Testis (tissue), 5 donors: ENCODE measurements at places on chromosomes 3 and 15. TPM values are rescaled to one million over a fixed set of nuclear protein-coding genes. Genes with fewer than 3 reads are reported as not detected.

The MAP6D1 gene
- polyA plus RNA-seq: 0.80 TPM

The NR2E3 gene
- polyA plus RNA-seq: 1.2 TPM

The HOMER2 gene
- 18.7 TPM for polyA plus RNA-seq

The TGM5 gene
- 0.24 TPM for polyA plus RNA-seq

The SERF2 gene
- 745 TPM for polyA plus RNA-seq

DNA sequence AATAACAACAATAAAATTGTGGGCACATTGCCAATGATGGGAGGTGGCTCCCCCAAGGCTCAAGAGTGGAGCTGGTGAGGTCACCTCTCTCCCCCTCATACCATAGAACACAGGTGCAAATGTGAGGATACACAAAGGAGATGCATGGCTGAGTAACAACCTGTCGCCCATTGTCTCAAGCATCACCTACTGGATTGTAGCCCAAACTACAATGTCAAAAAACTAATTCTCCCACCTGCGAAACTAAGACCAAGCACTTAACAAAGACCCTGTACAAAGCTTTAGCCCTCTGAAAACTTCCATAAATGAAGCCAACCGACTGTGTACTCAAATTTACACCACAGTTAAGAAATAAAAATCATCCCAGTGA is 50.4 kb upstream of the IGSF11 start:
- DNase-seq: no peak
- H3K27ac ChIP-seq: no peak overlapping the region
- H3K36me3 ChIP-seq: no peaks in the 10 kb centered on the region

GRCh38 chr15:99911816-99912215 is 178.6 kb upstream of the LYSMD4 start:
- peaks cover 3% of the 10 kb centered on the region for H3K4me1 ChIP-seq
- DNase-seq: no peak
- H3K36me3 ChIP-seq: no peaks in the 10 kb centered on the region
- no peaks in the 10 kb centered on the region for H3K27me3 ChIP-seq
- no peak overlapping the region for H3K4me3 ChIP-seq
- H3K27ac ChIP-seq: no peak overlapping the region

- no peak overlapping the region for H3K27ac ChIP-seq
- no peaks in the 10 kb centered on the region for H3K27me3 ChIP-seq
- H3K36me3 ChIP-seq: no peaks in the 10 kb centered on the region
- H3K4me3 ChIP-seq: no peak overlapping the region
These were observed 29.5 kb upstream of the MAGI1 start for GRCh38 chr3:66068255-66068654.

DNA sequence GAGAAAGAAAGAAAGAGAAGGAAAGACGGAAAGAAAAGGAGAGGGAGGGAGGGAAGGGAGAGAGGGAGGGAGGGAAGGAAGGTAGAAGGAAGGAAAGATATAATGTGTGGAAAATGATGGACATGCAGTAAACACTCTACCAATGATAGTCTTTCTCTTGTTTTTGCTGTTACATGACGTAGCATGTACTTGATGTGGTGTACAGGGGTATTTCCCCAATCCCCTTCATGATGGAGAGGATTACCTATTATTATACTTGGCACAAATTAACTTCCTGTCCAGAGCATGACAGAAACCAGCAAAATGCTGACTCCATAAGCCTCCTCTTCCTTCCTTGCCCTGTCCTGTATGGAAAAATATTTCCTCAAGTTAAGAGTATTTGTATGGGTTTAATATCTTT is 124.4 kb downstream of the B3GALNT1 start:
- H3K27me3 ChIP-seq: no peaks in the 10 kb centered on the region
- H3K36me3 ChIP-seq: no peaks in the 10 kb centered on the region
- no peak for DNase-seq

DNA sequence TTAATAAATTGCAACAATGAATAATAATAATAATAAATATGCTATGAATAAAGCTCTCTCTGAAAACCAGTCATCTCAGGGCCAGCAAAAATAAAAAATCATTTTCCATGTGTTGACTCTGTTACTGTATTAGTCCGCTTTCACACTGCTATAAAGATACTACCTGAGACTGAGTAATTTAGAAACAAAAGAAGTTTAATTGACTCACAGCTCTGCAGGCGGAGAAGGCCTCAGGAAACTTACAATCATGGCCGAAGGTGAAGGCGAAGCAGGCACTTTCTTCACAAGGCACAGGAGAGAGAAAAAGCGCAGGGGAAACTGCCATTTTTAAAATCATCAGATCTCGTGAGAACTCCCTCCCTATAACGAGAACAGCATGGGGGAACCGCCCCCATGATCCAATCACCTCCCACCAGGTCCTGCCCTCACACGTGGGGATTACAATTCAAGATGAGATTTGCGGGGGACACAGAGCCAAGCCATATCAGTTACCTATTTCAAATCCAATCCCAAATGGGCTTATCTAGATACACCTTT is 224.1 kb downstream of the IGSF11 start:
- no peaks in the 10 kb centered on the region for H3K36me3 ChIP-seq
- H3K4me1 ChIP-seq: no peaks in the 10 kb centered on the region
- DNase-seq: peak; percentile 43
- H3K27ac ChIP-seq: peak overlapping the region; percentile 14
- H3K27me3 ChIP-seq: no peaks in the 10 kb centered on the region
- H3K4me3 ChIP-seq: no peak overlapping the region

DNA sequence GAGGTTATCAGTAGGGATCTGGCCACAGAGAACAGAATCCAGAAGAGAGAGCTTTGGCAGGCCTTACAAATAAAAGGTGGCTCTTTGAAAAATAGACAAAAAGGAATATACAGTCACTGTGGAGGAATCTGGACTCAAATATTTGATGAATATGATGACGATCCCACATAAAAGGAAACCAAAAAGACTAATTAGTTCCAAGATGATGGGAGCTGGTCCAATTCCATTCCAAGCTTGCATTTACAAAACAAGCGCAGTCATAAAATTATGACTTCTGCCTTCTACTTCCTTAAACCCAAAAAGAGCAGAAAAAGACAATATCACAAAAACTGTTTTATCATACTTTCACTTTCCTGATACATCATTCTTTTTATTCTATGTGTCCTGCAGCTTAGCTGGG is 285.8 kb downstream of the DIPK2A start:
- no peak overlapping the region for H3K4me3 ChIP-seq
- no peaks in the 10 kb centered on the region for H3K4me1 ChIP-seq
- no peak for DNase-seq
- H3K36me3 ChIP-seq: no peaks in the 10 kb centered on the region

DNA sequence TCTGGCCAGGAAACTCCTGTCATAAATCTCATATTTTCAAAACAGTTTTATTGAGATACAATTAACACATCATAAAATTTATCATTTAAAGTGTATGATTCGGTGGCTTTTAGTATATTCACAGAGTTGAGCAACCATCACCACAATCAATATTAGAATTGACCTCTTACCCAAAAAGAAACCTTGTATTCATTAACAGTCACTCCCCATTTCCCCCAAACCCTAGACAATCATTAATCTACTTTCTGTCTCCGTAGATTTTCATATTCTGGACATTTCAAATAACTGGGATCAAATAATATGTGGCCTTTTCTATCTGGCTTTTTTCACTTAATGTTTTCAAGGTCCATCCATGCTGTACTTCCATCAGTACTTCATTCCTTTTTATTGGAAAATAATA is 145.7 kb upstream of the RORA start:
- DNase-seq: no peak
- H3K4me1 ChIP-seq: no peaks in the 10 kb centered on the region
- H3K27me3 ChIP-seq: no peaks in the 10 kb centered on the region
- H3K4me3 ChIP-seq: no peak overlapping the region
- H3K27ac ChIP-seq: no peak overlapping the region

DNA sequence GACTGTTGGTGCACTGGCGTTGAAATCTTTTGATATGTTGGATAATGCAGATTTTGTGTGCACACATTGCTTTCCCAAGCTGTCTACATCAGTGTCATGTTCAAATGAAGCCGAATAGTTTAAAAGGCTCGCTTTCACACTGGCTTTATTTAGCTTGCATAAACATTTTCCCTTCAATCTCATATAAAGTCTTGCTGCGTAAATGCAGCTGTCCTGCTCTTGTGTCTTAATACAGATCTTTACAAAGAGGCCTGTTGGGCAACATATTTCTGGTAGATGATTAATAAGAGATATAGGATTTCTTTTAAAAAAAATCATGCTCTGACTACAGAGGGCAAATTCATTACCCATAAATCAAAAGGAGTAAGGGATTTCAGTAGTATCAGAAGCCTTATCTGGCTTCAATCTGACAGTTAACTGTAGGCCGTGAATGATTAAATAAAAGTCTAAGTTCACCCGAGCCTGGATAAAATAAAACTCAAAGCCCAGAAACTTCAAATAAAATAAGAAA is 937.2 kb downstream of the FHIT start:
- H3K27ac ChIP-seq: no peak overlapping the region
- H3K4me3 ChIP-seq: no peak overlapping the region
- DNase-seq: no peak
- no peaks in the 10 kb centered on the region for H3K4me1 ChIP-seq
- H3K27me3 ChIP-seq: no peaks in the 10 kb centered on the region

DNA sequence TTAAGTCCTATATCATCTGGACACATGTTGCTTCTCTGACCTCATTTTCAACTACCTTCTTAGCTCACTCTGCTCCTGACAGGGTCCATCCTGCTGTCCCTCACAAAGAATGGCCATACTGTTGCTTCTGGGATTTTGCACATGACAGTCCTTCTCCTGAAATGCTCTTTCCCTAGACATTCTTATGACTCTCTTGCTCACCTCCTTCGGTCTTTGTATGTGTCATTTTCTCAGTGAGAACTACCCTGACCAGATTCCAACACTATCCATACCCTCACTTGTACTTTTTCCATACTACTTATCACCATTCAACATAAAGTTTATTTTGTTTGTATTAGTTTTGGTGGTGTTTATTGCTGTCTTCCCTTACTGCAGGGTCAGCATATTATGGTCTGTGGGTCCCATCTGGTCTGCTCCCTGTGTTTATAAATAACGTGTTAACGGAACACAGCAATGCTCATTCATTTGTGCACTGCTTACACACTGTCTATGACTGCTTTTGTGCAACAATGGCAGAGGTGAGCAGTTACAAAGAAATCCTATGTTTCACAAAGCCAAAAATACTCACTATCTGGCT is 159.5 kb downstream of the SPATA16 start:
- H3K27ac ChIP-seq: no peak overlapping the region
- H3K4me1 ChIP-seq: no peaks in the 10 kb centered on the region
- DNase-seq: no peak
- no peak overlapping the region for H3K4me3 ChIP-seq
- no peaks in the 10 kb centered on the region for H3K36me3 ChIP-seq
